ENCODE measurements at places on chromosomes 3 and 15.

DNA sequence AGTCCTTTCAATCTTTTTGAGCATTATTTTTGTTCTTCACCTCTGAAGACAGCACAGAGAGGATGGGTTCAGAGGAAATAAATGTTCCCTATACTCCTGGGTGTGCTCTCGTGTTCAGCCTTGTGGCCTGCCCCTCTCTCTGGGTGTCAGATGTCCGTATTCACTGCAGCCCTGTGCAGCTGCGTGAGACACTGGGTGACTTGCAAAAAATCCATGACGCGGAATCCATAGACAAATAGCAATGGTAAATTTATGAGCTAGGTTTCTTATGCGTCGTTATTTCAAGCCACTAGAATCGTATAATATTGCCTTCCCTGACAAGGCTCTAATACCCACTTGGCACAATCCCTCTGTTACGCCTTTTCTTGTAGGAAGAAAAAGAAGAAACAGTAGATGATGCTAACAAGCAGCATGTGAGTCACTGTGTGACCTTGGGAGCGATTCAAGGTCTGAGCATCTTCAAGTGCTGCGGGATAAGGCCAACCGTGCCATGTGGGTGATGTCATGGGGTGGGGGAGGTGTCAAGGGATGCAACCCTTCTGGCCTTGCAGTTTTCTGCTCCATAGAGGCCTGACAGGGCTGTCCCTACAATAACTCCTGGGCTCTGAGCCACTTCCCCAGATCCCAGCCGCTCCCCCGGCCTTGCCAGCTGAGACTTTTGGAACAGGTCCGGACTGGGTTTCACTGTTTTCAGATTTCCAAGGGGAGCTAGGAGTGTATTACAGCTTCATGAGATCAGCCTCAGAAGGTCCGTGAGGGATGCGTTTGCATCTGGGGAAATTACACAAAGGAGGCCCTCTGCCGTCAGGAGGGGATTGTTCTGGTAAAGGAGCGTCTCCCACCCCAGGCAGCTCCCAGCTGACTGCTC is 47.6 kb upstream of the POMGNT2 start:
- DNase-seq: no peak

DNA sequence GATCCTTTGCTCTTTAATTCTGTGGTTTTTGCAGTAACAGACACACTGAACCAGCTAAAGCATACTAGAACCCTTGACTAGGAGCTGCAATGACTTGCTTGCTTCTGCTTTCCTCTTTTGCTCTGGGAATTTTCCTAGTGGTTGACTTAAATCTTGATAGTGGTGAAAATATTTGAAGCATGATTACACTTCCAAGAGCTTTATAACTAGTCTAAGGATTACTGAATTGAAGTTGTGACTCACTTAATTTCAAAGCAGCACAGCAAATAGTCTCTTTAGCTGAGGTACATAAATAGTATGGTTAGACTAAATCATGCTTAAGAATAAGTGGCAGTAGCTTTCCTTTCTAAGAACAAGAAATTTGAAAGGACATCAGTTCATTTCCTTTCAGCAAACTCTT is 513.5 kb upstream of the GBE1 start:
- no peak for DNase-seq

DNA sequence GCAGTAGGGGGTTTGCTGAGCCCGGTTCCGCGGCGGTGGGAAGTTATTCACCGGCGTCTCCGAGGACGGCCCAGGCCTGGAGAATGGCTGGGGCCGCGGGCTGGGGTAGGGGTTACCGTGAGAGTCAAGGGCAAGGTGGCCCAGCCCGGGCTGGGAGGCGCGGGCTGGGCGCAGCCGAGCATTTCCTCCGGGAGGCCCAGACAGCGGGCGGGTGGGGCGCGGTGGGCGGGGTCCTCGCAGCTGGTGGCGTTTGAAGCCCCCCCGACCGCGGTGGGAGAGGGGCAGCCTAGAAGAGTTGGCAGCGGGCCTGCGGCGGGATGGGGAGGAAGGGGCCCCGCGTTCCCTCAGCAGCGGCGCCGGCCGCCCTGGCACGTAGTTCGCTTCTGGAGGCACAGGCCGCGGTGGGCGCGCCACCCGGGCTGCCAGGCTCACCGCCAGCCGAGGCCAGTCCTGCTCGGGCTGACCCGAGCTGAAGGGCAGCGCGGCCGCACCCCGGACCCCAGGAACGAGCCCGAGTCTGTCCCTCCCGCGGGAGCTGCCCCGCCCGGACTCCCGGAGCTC is 960 bp upstream of the KLF13 start:
- peak; percentile 65 for DNase-seq

DNA sequence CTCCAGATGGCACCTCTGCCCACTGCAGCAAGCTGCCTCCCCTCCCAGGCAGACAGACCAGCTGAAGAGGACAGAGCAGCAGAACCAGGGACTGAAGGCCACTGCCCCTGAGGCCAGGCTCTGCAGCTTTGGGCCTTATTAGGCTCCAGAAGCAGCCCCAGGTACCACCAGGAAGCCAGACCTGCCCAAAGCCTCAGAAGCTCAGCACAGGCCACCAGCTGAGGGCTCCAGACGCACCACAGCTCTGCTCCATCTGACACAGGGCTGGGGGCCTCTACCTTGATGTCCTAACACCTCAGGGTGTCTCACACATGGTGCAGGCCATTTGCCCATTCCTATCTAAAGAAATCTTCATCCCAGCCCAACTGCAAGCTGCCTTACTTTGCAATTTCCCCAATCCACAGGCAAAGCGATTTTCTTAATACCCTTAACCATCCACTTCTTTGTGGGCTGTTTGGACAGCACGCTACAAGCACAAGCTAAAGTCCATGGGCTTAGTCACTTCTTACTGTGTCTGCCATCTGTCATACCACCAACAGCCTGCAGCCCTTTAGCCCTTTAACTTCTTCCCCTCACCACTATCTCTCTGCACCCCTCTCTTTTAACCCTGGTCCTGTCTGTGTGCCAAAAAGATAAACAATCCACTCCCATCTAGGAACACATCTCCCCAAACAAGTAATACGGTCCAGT is 112.1 kb downstream of the IQSEC1 start:
- DNase-seq: no peak

GRCh38 chr3:6112546-6112945 is 748.4 kb upstream of the GRM7 start:
- DNase-seq: no peak

GRCh38 chr15:35117543-35118265 is 32.6 kb upstream of the NANOGP8 start:
- no peak for DNase-seq

DNA sequence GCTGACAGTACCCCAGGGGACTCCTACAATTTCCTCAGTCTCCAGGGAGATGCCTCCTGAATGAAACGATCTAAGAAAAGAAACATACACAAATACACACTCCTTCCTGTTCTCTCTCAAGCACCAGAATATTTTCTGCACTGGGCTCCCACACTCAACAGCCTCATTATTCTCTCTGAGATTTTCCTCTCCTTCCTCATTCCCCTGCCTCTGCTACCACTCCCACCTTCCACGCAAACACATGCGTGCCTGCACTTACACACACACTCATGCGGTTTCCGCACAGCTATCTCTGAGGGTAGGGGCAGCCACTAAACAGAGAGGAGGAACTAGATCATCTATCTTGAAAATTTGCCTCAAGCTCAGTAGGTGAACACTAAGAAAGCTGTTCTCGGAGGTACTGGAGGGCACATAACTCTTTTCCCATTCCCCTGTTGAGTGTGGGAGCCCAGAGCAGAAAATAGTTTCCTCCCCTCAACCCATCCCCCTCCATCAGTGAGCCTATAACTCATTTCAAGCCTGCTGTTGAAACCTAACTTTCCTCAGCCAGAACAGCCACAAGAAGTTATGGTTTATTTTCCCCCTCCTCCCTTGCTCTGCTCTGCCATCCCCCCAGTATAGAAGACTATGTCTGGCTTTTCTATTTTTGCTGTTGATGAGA is 30.5 kb upstream of the TIPARP start:
- peak; percentile 50 for DNase-seq

DNA sequence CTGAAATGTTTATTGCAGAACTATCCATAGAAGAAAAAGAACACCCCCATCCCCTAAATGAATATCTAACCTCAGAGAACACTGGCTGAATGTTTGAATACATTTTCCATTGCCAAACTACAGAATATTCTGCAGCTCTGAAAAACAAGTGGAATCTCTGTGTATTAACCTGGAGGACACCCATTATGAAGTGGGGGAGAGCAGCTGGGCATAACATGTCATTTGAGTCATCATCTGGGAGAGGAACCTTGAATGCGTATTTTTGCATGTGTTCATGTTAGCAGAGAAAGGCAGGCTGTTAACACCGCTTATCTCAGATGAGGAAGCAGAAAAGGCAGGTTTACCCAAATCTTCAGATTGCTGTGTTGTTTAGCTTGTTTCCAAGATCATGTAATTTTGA is 31.5 kb downstream of the ESYT3 start:
- no peak for DNase-seq

DNA sequence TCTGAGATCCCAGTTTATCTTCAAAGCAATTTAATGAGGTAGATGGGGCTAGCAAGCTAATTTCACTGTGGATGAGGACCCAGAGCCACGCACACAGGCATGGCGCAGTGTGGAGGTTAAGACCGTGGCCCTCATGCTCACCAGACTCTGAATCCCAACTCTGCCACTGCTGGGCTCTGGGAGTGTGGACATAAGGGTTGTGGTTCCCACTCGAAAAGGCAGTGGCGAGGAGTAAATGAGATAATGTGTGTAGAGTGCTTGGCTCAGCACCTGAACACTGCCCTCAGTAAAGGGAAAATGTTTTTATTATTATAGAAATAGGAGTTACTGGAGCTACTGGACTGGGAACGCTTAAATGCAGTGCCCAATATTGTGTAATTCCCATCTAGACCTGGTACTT is 243.5 kb upstream of the TPM1 start:
- no peak for DNase-seq

GRCh38 chr3:136595913-136596697 is 156.1 kb downstream of the STAG1 start:
- no peak for DNase-seq

DNA sequence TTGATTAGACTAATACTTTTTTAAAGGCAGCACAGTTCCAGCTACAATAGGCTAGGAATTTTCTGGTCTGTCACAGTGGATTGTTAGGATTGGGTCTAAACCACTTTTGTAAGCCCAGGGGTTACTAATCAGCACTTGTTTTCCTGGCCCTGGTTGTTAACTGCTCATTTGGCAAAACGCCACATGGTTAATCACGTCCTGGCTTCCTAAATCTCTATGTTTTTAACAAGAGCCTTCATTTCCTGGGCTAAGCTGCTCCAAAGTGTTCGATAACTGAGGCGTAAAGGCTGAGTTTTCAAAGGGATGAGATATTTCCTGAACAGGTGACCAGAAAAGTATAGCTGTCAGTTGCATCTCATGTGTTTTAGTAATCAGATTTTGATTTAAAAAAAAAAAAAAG is 38.9 kb upstream of the CLRN1 start:
- DNase-seq: no peak

Data from activated T-cell treated with anti-CD3 and anti-CD28 coated beads, Interleukin-2, amount 50 U/mL, for 48 hours (primary cell).